ENCODE measurements at places on chromosomes 4 and X.

- no peak for DNase-seq
Measured at GRCh38 chr4:122718281-122718680, 14.2 kb upstream of the BBS12 start.

DNA sequence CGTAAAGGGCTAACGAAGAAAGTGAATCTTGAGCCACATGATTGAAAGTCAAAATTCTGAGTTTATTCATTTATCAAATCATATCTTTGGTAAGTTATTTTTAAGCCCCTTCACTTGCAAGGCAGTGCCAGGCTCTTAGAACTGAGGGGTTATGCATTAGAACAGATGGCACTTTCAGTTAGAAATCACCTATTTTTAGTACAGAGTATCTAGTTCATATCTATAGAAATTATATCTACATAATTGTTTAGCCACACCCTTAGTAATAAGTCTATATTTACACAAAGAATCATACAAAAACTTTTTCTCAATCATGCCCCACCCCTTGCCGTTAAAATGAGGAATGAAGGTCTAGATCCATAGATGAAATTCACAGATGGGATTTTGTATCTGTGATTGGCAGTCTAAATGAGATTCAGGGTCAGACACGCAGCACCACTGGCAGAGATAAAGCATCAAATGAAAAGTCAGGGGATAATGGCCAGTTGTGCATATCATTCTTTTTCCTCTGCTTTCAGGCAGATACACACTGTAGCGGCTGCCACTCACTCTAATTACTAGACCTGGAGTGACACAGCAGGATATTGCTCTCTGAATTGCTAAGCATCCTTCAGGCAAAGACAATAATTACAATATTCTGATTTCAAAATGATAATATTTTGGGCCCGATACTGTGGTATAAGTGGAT, 440.5 kb downstream of the MAPK10 start:
- DNase-seq = no peak

DNA sequence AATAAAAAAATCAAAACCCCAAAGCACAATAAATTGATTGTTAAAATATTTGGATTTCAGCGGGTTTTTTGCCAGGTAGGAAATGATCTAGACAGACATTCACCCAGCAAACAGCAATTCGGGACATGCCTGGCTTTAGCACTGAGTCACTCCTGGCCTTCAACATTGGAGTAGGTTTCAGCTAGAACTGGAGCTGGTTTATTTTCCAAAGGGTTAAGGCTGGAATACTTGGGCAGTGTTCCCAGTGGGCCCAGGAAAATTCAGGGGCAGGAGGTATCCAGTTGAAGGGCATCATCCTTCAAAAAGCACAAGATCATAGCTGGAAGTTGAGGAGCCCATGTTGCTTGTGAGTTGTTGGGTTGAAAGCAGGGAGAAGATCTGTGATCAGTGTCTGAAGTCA, 41.0 kb downstream of the TXLNG start:
- no peak for DNase-seq

GRCh38 chr4:91035276-91035675, 908.1 kb downstream of the CCSER1 start:
- no peak for DNase-seq

GRCh38 chrX:83845397-83845796, 15.5 kb upstream of the CYLC1 start:
- peak; percentile 13 for DNase-seq

DNA sequence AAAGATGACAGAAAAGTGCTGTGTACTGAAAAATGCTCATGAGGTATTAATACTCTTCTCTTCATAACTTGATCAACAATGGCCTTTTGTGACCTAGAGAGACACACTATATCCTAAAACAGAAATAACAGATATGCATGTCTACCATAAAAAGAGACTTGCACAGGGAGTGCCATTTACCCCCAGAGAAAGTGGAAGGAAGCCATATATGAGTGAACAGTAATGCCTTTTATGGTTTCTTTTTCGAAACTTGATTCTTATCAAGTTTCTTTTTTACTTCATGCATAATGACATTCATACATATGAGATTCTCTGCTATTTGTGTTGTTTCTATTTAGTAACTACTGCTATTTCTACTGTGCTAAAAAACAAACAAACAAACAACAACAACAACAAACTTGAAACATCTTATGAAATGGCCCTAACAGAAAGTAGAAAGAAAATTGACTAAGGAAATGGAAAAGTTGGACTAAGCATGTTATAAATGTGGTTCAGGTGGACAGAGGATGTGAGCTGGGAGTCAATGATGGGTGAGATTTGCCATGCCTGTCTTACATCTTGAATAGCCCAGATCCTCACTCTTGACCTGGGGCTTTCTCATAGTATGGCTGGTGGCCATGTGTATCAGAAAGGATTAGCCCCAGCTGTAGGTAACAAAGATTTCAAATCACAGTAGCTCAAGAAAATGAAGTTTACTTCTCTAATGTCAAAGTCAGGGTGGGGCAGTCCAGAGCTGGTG, 43.8 kb downstream of the GEMIN8 start:
- no peak for DNase-seq

GRCh38 chr4:55819634-55820033, at the start of gene EXOC1L:
Gene EXOC1L, plus strand, starts transcription at chr4:55819790. Its CDS starts 237 bp downstream, at chr4:55820027.
- no peak for DNase-seq

- DNase-seq = no peak
Measured at GRCh38 chrX:154083126-154083517, 14.4 kb downstream of the MECP2 start.

DNA sequence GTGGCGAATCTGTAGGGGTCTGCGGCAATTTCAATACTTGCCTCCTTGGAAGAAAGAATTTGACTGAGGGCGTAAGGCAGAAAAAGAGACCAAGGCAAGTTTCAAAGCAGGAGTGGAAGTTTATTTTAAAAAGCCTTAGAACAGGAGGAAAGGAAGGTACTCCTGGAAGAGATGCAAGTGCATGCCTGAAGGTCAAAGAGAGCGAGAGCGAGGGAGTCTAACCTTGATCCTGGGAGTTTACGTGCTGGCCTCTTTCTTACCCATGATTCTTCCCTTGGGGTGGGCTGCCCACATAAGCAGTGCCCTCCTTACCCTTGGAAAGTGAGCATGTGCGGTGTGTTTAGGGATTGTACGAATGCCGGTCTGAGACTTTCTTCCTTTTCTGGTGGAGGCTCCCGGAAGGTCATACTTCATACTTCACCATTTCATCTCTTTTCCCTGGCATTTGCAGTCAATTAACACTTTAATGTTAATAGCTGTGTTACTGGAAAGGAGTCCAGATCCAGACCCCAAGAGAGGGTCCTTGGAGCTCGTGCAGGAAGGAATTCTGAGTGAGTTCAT, 40.0 kb downstream of the ARSD start:
- DNase-seq = no peak

GRCh38 chrX:10172877-10173276, 16.1 kb downstream of the CLCN4 start:
- no peak for DNase-seq

GRCh38 chrX:132333351-132333750, 114.1 kb upstream of the RAP2C start:
- no peak for DNase-seq

- no peak for DNase-seq
Measured at GRCh38 chr4:86099348-86099747, 260.5 kb downstream of the MAPK10 start.

DNA sequence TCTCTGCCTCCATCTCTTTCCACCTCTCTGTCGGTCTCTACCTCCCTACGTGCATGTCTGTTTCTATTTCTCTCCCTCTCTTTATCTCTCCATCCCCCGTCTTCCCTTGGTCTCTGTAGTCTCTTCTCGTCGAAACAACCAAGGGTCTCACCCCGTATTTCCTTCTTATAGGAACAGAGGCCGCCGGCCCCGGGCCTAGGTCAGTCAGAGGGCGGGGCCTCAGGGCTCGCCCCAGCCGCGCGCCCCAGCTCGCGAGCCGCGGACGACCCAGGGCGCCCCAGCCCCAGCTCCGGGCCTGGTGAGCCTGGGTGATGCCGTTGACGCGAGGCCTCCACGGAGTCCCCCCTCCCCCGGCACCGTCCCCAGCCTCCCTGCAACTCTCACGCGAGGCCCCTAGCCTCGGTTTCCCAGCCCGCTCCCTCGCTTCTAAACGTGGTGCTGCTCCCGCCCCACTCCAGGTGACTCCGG, 6.6 kb downstream of the TIMM17B start:
- DNase-seq = no peak

GRCh38 chr4:137660211-137660610, 127.9 kb upstream of the PCDH18 start:
- DNase-seq = no peak

DNA sequence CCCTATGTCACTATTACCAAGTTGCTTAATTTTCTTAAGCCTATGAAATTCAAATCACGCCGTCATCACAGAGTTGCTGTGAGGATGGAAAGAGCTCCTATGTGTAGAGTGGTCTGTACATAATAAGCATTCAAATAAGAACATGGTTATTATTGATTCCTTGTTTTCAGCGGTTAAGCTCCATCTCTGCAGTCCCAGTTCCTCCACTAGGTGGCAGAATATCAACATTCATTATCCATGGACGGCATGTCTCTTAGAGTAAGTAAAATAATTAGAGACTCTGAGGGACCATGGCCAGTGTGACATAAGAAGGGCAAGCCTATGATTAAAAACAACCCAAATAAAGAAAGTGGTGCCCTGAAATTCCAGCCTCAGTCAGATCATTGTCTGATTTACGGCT, 132.5 kb upstream of the NHS start:
- peak; percentile 25 for DNase-seq

- DNase-seq = no peak
Measured at GRCh38 chr4:138675685-138676084, 339.9 kb upstream of the NOCT start.

GRCh38 chrX:115522952-115523351, 38.0 kb upstream of the PLS3 start:
- DNase-seq = no peak

DNA sequence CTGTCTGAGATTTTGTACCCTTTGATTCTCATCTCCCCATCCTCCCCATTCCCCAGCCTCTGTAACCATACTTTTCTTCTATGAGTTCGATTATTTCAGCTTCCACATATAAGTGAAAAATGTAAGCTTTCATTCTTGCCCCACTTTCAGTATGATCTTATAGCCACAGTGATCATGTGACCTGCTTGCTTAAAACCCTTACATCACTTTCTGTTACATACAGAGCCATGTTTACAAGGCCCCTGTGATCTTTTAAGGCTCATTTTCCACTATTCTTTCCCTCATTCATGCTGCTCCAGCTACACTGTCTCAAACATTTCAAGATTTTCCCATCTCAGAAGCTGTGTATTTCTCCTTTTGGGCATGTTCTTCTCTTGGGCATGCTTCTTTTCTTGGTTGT, 147.7 kb downstream of the DCK start:
- no peak for DNase-seq

GRCh38 chr4:8847331-8847730, 24.3 kb downstream of the HMX1 start:
- no peak for DNase-seq

GRCh38 chr4:167171928-167172327, 62.4 kb downstream of the SPOCK3 start:
- no peak for DNase-seq

DNA sequence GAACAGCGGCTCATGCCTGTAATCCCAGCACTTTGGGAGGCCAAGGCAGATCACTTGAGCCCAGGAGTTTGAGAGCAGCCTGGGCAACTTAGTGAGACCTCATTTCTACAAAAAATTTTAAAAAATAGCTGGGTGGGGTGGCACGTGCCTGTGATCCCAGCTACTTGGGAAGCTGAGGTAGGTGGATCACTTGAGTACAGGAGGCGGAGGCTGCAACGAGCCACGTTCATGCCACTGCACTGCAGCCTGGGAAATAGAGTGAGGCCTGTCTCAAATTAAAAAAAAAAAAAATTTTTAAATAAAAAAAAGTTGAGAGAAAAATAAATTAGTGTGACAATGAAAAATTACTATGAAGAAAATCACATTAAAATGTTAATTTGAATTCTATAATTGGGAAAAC, 10.5 kb downstream of the VEGFC start:
- no peak for DNase-seq

- DNase-seq = no peak
Measured at GRCh38 chr4:124884316-124884715, 171.8 kb upstream of the ANKRD50 start.

GRCh38 chr4:107902715-107903114, 28.6 kb upstream of the CYP2U1 start:
- no peak for DNase-seq

DNA sequence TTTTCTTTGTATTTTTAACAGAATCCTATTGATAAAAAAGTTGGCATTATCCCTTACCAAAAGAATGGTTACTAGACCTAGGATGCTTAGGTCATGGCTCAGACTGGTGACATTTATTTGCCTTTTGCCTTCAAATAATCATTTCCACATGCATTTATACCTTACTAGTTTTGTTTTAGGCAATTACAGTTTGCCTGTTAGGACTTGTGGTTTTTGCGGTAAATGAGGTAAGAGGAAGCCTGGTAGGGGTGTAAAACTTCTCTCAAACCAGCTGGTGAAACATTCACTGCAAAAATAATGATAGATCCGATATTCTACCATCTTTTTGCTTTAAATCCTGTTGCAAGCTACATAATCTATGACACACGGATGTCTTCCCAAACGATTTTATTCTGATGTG, 12.1 kb downstream of the LAMP2 start:
- no peak for DNase-seq

GRCh38 chr4:114599231-114599902, 760 bp downstream of the UGT8 start:
- no peak for DNase-seq

- no peak for DNase-seq
Measured at GRCh38 chrX:114075073-114075673, 508.7 kb upstream of the HTR2C start.

- DNase-seq = no peak
Measured at GRCh38 chr4:9875516-9875915, 94.1 kb downstream of the DRD5 start.

- no peak for DNase-seq
Measured at GRCh38 chrX:77447653-77448569, 722 bp downstream of the FGF16 start.

GRCh38 chrX:20681683-20682082, 415.0 kb upstream of the RPS6KA3 start:
- no peak for DNase-seq

GRCh38 chr4:153483432-153484418, 17.6 kb downstream of the TMEM131L start:
- DNase-seq = no peak

DNA sequence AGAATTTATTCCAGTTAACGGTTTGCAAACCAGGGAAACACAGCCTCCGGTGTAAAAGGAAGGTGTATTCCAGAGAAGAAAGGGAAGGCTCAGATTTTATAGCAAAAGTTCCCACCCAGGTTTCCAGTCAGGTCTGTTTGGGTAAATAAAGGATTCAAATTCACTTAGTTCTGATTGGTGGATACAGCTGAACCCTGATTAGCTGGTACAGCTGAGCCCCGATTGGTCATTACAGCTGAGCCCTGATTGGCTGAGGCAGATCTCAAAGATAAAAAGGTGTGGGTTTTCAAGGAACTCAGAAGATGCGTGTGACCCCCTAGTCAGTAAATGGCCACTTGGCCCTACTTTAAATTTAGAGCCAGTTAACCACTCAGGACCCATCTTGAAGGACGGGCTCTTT, 6.6 kb downstream of the CLRN2 start:
- no peak for DNase-seq

Measured in NCI-H524 treated with DMSO at 0.1 percent for 48 hours (cell line).